ENCODE measurements at places on chromosomes 1 and 21.

GRCh38 chr1:220296981-220297380 lies 24.7 kb upstream of the RAB3GAP2 start:
- DNase-seq, result no peak

DNA sequence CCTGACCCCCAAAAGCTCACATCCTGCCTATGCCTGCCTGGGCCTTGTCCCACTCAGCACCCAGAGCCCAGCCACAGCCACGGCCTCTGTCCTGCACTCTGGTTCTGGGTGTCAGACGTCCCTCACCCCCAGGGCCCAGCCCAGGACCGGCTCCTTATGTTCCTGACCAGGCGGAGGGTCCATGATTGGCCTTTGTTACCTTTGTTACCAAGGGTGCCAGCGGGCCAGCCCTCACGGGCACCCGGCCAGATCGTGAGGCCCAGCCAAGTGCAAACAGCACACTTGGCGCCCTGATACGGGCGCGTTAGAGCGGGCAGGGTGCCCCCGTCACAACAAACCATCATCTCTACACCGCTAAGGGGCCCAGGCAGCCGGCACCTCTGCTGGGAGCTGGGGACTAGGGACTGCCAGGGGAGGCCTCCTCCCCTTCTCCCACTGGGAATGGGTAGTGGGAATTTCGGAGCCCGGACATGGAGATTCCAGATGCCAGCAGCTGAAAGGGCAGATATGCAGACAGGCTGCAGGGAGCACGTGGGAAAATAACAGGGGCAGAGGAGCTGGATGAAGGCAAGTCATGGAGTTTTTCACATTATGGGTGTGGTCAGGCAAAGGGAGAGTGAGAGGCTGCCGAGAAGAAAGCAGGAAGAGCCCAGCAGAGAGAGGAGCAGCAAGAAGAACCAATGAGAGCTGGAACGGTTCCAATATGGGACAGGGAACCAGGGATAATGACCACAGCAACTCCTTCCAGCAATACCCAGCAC lies 22.1 kb downstream of the HSPG2 start:
- DNase-seq, result no peak

DNA sequence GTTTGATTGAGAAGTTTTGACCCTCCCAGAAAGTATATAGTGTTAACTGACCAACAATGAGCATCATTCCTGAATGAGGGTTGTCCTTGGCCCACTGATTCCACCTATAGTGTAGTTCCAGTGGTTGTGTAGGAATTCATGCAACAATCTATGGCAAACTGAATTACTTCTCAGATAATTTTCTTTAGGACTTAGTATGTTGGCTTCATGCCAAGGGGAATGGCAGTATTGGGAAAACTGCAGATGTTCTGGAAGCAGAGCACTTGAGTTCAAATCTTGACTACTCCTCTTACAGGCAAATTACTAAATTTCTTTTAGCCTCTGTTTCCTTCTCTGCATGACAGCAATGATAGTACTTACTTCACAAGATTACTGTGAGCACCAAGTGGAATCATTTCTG lies 65.8 kb downstream of the LRIG2 start:
- no peak for DNase-seq

- peak; percentile 73 for DNase-seq
Measured at GRCh38 chr1:227788271-227789083, 27.0 kb upstream of the PRSS38 start.

DNA sequence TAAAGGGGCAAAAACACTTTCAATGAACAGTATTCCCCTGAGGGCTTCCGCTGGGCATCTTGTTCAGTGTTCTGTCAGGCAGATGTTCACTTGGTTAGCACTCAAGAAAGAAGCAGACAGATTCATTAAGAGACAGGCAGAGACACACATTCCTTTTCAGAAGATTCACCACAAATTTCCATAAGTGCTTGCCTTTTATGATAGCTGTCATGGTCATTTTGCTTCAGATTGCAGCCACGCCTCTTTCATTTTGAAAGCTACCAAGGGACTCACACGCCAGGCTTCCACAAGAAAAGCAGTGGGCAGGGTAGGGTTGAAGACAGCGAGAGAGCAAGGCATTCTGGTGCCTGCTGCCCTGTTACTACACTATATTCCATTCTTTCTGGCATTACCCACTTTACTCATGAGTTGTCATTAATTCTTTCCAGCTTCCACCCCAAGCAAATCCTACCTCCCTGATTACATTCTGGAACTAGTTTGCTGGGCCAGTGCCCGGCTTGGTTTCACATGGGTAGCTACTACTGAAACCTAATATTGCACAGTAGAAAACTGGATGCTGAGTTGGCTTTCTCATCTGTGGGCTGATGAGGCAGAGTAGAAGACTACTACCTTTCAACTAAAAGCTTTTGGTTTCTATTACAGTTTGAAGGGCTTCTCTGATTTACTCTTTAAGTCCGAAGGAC lies 91.2 kb upstream of the COL24A1 start:
- no peak for DNase-seq

DNA sequence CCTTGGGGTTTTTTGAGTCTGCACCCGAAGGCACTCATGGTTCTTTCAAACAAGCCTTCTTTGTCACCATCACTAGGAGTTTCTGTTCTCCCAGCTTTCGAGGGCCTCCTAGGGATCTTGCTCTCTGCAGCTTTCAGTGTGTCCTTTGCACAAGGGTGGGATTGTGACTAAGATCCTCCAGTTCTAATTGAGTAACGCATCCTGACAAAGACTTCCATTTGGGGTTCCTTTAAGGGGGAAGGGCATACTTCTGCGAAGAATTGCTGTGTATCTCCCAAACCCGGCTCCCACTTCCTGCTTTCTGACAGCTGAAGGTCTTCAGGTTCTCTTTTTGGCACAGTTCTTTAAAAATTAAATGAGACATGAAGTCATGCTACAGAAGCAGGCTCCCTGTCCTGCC lies 139.4 kb downstream of the EDEM3 start:
- DNase-seq, result no peak

- no peak for DNase-seq
Measured at GRCh38 chr1:199612976-199613774, 414.3 kb upstream of the NR5A2 start.

DNA sequence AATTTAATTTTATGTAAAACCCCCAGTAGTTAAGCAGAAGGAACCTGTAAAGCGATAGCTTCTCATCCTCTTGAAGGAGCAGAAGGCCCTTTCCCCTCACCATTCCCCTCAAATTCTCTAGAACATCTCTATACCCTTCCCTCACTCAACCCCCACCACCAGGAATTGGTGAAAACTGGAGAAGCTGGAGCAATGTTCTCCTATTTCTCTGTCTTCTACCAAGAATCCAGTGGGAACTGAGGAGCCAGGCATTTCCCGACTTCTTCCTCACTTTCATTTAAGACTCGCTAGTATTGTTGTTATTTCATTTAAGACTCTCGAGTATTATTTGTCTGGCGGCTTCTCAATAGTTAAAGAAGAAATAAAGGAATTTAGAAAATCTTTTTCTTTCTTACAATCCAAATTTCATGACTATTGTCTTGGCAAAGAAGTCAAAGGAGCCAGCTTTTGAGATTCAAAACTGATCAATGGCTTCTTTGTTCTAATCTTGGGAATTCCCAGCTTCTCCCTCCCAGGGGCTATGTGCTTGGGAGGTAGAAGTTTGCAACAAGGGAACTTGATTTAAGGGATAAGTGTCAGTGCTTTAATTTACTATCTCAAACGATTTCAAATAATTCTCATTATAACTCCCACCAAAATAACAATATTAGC lies 253.3 kb upstream of the ADGRL2 start:
- DNase-seq, result no peak

DNA sequence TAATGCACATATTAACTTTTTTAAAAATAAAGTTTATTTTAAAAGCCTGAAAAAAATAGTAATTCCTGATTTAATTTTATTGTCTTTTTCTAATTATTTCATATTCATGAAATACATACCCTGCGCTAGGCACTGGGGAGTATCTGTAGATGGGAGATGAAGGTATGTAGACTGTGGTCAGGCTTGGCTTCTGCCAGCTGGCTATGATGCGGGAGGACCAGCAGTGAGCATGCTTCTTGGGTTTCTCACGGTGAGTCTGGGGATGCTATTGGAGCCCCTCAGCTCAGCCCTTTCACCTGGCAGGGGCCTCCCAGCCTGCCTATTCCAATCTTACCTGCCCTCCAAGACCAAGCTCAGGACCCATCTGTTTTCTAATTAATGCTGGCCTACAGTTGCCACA lies 138.4 kb downstream of the NOS1AP start:
- no peak for DNase-seq

DNA sequence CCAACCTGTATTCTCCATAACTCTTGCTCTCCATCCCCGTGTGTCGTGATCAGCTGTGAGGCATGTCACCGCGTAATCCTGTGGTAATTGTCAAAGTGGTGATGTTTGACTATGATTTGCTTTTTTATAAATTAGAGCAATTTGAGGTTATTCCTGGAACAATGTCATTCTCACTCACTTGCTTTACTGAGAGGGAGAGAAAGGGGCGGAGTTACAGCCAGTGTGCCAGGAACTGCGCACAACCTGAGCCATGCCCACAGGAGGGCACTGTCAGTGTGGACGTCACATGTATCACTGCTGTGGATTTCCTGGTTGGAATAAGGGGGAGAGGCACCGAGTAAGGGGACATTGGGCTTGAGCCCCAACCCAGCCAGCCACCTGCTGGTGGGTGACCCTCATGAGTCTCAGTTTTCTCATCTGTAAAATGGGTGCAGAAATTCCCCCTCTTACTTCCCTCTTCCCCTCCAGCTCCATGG lies 6.9 kb downstream of the ADGRB2 start:
- DNase-seq, result no peak

DNA sequence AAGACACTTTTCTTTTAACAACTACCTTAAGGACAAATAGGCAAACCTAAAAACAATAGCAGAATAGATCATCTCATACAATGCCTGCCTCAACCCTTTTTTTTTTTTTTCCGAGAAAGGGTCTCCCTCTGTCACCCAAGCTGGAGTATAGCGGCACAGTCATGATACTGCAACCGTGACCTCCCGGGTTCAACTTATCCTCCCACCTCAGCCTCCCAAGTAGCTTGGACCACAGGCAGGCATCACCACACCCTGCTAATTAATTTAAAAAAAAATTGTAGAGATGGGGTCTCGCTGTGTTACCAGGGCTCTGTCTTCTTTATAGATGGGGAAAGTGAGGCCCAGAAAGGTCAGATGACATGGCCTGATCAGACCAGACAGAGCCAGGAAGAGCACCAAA lies 7.9 kb downstream of the SH3BGRL3 start:
- DNase-seq, result no peak

GRCh38 chr1:59318271-59318860 lies 21.5 kb downstream of the FGGY start:
- DNase-seq, result no peak

- DNase-seq, result no peak
Measured at GRCh38 chr1:26585471-26585870, 55.9 kb downstream of the RPS6KA1 start.

DNA sequence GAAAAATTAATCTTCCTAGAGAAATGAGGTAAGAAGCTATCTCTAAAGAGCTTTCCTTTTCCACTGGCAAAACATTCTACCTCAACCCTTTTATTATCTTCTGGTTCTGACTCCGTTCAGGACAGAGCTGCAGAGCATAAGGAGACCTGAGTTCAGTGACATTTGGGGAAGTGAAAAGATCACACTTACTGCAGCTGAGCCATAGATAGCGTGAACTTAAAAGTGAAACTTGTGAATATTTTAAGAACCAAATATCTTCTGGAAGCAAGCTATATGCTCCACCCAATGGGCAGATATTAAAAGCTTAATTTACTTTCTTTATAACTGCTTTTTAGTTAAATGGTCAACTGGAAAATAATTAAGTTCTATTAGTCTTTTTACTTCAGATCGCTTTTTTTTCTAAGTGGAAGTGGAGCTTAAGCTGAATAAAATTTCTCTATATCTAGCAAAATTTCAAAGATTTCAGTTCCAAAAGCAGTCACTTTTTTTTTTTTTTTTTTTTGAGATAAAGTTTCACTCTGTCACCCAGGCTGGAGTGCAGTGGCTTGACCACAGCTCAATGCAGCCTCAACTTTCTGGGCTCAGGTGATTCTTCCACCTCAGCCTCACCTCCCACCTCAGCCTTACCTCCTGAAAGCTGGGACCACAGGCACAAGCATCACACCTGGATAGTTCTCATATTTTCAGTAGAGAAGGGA lies 11.9 kb downstream of the PTPN22 start:
- no peak for DNase-seq

GRCh38 chr1:61141288-61142042 lies 59.1 kb downstream of the NFIA start:
- no peak for DNase-seq

DNA sequence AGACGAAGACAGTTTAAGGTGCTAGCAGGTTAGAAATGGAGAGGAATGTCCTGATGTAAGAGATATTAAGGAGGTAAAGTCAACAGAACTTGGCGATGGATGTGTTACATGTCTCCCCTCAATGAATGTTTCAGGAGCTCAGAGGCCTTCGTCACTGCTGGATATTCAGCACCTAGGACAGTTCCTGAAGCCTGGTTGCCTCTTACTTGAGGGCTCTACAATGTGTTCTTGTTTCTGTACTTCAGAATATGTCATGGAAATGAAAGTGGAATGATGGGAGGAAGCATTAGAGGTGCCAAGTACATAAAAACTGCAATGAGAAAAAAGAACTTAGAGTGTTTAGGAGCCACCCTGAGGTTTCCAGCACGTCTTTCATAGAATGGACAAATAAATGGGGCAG lies 17.7 kb downstream of the TNR start:
- DNase-seq, result no peak

GRCh38 chr1:211613951-211614350 lies 35.0 kb upstream of the SLC30A1 start:
- no peak for DNase-seq

DNA sequence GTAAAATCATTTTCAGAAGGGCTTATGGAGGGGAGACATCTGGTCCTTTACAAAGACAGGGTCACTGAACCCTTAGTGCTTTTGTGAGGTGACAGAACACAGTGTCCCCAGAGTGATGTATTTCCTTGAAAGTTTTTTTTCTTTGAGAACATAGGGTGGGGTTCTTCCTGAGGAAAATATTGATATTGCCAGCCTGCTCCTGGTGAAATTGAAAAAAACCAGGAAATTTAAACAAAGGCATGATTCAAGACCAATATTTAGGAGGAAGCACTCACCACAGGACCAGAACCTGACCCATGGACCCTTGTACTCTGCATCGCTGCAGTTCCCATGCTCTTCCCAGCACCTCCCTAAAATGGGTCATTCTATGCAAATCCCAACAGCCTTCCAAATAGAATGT lies 63.7 kb downstream of the ST6GALNAC3 start:
- DNase-seq, result no peak

DNA sequence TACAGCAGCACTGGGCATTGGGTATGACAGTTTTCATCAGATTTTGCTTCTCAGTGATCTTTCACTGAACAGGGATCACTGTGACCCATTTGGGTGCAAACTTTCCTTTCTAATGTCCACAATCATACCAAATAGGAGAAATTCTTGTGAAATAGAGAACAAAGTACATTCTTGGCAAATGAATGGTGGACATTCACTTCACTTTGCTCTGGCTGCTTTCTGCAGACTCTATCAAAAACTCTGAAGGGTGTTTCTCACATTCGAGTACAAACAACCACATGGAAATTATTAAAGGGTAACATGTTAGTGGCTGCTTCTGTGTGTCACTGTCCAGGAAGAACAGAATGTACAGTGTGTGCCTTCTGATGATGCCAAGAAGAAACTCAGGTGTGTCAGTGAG lies 61.9 kb upstream of the ADAM30 start:
- no peak for DNase-seq

GRCh38 chr1:248596615-248597014 lies 885 bp downstream of the OR2T10 start:
- DNase-seq, result no peak

GRCh38 chr1:25197982-25198662 lies 34.2 kb downstream of the SYF2 start:
- DNase-seq, result no peak

All from GM12892 (cell line).